ENCODE measurements at places on chromosomes 4 and X.

DNA sequence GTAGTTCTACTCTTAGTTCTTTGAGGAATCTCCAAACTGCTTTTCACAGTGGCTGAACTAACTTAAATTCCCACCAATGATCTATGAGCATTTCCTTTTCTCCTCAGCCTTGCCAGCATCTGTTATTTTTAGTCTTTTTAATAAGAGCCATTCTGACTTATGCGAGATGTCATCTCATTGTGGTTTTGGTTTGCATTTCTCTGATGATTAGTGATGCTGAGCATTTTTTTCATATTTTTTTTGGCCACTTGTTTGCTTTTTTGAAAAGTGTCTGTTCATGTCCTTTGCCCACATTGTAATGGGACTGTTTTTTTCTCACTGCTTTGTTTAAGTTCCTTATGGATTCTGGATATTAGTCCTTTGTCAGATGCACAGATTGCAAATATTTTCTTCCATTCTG lies 21.5 kb upstream of the PHKA1 start:
- no peak for DNase-seq

- DNase-seq, result no peak
Observed at GRCh38 chr4:28313729-28314713, 1453.4 kb downstream of the STIM2 start.

DNA sequence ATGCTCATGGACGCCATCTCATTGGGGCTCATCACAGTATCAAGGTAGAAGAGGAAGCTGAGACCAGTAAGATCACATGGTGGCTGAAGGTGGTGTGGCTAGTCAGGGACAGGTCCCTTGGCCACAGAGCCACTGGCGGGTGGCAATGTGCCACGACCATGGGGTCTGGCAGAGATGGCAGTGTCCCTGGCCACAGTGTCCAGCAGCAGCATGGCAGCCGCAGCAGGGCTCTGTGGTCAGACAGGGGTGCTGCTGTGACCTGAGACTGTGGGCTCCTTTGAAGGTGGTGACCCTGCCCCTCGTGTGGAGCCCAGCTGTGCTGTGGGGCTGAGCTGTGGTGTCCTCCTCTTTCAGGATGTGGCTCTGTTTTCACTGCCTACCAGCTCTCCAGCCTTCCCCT lies 2.2 kb upstream of the DOK7 start:
- no peak for DNase-seq

DNA sequence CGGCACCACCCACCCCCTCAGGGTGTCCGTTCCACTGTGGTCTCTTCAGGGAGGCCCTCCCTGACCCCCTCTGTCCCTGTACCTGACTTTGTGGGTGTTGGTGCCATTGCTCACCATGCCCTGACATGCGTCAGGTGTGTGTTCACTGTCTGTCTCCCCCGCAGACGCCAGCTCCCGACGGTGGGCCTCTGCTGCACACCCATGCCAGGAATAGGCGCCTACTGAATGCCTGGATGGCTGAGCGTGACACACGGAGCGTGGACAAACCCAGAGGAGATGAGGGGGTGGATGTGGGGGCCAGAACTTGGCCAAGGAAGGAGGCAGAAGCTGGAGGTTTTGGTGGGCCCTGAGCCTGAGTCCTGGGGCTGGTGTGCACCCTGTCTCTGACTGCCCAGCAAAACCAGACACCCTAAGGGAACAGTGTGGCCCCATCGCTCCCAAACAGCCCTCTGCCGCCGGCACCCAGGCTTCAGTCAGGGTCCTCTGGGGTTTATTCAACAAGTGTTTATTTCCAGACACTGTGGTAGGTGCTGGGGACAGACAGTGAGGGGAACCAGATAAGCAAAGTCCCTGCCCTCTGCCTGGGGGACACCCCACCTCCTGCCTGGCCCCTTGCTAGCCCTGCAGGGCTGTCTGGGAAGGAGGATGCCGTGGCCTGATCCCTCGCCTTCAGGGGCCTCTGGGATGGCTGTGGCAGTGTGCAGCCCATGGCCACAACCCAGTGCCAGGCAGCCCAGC lies 76.9 kb downstream of the WFS1 start:
- DNase-seq, result no peak

DNA sequence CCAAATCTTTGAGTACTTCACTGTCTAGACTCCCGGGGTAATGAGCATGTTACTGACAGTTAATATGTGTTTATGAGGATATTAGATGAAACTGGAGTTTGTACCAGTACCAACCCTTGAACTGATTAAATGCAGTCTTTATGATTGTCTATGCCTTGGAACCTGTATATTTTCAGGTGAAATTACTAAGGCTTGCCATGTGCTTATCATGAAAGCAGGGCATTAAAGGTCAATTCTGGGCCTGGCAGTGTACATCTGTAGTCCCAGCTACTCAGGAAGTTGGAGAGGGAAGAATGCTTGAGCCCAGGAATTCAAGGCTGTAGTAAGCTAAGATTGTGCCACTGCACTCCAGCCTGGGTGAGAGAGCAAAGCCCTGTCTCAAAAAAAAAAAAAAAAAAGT lies 27.6 kb downstream of the PHEX start:
- no peak for DNase-seq

DNA sequence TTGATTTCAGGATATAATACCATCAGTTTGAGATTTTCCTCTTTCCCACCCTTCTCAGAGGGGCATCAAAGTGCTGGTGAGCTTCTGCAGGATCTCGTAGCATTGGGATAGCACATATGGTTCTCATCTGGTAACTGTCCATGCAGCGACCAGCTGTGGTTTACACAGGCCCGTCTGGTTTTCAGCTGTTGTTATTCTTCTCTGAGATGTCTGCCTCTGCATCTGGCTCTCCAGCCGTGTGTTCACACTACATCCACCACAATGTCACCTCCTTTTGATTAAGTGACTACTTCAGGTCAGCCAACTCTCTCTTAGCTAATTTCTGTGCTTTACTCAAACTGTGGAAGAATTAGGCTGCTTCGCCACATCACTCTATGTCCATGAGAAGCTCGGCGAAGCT lies 676.7 kb upstream of the TENM3 start:
- DNase-seq, result no peak
